ENCODE measurements at places on chromosomes 2 and 18.

DNA sequence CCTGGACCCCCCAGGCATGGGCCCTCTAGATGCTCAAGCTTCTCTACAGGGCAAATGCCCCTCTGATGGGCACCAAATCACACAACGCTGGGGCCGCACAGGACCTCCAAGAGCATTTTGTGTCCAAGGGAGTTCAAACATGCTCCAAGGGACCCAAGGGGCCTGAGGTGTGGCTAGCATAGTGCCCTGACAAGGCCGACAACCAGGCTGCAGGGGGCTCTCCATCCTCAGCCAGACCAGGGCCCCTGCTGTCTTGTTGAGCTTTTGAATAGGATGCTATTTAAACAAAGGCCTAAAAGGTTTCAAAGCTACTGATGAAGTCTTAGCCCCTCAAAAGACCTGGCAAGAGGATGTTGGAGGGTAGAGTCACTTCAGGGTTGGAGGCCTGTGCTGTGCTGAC, 33.1 kb downstream of the EN1 start:
- no peak for DNase-seq

DNA sequence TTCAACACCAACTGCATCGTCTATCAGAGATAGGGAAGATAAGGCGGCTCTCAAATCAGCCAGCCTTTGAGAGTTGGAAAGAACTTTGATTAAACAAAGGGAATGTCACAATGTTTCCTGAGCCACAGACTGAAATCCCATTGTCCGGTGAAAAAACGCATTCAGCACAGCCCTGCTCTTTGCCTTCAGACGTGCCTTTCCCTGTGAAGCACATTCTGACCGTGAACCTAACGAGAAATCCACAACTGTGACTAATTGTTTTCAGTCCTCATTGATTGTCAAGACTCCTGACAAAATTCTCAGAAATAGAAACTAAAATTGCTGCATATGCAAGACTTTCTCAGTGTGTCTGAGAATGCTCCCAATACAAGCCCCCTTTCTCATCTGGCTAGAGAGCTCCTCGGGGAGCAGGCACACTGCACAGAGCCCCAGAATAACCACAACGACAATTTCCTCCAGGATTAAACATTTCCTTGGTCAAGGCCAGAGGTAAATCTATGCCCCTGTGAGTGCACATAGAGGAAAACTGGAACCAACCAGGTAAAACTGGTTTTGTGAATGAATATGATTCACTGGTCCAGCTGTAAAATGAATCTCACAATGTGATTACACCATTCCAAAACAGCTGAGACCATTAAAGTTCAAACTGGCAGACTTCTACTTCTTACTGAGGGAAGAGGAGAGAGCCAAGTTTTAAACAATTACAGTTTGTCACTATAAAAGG, 561.9 kb upstream of the ID2 start:
- no peak for DNase-seq

DNA sequence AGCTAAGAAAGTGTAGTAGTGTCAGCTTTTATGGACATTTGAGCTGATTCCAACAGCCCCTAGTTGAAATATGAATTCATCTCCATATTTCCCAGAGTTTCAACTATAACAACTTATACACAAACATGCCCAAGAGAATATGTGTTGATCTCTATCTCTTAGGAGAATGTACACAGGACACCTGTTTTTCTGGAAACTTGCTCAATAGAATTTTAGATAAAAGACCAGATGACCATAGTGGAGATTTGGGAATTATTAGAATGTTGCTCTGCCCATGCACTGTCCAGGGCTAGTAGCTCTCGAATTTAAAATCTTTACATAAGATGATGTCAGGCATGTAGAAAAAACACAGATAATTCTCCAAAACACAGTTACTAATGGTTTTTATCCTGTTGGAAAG, 162.3 kb upstream of the VRK2 start:
- DNase-seq = no peak

GRCh38 chr2:117835990-117836760, 21.7 kb downstream of the DDX18 start:
- peak; percentile 74 for DNase-seq

GRCh38 chr18:65990174-65990690, 239.4 kb downstream of the CDH7 start:
- DNase-seq = no peak

All from endothelial cell of umbilical vein (primary cell).